ENCODE measurements at places on chromosomes 2 and 18.

- no peak for DNase-seq
Observed at GRCh38 chr18:55252901-55253300, 293.6 kb upstream of the CCDC68 start.

- no peak for DNase-seq
Observed at GRCh38 chr2:60335533-60336237, 217.8 kb downstream of the BCL11A start.

GRCh38 chr2:124476291-124476690 is 451.2 kb downstream of the CNTNAP5 start:
- DNase-seq = no peak

- DNase-seq = no peak
Observed at GRCh38 chr2:142915502-142915901, 38.0 kb downstream of the KYNU start.

GRCh38 chr2:223315813-223316212 is 263.8 kb downstream of the KCNE4 start:
- DNase-seq = no peak

DNA sequence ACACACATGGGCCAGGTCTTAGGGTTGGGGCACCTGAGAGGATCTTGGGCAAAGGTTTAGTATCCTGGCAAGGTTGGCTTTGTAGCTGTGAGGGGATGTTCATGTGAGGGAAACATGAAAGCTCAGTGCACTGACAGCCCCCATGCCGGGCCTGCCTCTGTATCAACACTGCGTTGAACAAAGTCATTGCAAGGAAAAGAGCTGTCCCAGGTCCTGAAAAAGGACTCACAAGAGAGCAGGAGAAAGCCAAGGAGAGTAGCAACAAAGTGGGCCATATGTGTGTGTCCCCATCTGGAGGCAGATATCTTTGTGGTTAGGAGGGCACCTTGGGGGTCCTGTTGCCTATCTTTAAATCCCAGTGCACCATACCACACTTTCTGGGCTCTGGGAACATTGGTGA is 237.8 kb upstream of the THSD7B start:
- DNase-seq = no peak

GRCh38 chr18:44246001-44246400 is 434.7 kb upstream of the SETBP1 start:
- no peak for DNase-seq

GRCh38 chr2:169034256-169034655 is 3.1 kb upstream of the ABCB11 start:
- no peak for DNase-seq

- DNase-seq = no peak
Observed at GRCh38 chr18:26911840-26912239, 46.3 kb upstream of the AQP4 start.

DNA sequence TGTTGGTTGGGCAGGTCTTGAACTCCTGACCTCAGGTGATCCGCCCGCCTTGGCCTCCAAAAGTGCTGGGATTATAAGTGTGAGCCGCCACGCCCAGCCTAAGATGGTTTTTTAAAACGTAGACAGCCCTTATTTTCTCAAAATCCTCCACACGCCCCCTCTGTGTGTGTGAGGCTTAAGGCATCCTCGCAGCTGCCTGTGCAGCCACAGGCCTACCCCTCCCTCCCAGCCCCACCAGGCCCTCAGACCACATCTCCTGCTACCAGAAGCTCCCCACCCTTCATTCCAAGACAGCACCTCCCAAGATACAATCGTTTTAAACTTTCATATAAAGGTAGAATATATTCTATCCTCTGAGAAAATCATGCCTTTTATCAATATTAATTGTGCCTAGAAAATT is 4.8 kb downstream of the ANO7 start:
- no peak for DNase-seq

DNA sequence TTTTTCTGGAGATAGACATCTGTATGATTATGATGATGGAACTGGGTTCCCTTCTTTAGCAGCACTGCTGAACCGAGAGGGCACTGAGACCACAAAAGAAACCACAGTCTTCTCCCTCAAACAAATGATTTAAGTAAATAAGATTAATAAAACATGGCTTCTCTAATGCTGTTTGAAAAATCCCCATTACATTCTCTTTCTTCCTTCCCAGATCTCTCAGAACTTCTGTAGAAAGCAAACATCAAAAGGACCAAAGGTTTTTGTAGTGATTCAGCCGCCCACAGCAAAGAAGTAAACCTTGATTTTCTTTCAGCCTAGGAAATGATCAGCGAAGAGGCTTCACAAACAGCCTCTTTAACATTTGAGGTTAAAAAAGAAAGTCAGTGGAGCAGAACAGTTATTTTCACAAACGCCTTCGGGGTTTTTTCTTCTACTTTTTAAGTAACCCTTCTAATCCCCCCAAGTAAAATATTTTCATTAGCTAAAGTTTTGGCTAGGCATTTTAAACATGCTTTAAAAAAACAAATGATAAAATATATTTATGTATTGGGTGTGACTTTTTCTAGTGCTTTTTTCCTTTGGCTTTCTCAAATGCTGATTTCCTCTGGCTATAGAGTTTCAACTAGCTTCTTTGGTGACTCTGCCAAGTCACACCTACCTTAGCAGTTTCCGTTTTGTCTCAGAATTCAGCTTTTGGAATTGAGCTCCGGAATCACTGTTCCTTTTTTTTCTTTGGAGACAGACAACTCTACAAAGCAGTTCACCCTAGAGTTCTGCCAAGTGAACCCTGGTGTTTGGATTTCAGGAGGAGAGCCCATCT is 89.6 kb downstream of the UPP2 start:
- DNase-seq = no peak

DNA sequence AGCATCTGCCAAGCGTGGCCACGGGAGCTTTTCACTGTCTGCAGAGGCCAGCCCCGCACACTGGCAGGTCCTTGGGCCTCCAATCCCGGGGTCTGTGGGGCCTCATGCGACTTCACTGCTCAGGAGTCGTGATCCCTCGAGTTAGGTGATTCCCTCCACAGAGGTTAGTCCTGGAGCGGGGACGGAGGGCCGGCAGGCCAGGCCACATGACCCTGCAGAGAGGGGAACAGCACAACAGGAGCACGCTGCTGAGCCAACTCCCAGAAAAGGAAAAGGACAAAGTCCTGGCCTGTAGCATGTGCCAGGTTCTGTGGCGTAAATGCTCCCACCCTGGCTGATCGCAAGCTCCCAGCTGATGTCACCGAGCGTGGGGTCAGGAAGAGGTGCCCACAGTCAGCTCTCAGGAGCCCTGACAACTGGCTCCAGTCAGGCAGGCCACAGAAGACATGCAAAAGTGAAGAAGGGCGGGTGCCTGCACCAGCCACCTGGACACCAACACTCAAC is 15.3 kb upstream of the PRLH start:
- DNase-seq = no peak

DNA sequence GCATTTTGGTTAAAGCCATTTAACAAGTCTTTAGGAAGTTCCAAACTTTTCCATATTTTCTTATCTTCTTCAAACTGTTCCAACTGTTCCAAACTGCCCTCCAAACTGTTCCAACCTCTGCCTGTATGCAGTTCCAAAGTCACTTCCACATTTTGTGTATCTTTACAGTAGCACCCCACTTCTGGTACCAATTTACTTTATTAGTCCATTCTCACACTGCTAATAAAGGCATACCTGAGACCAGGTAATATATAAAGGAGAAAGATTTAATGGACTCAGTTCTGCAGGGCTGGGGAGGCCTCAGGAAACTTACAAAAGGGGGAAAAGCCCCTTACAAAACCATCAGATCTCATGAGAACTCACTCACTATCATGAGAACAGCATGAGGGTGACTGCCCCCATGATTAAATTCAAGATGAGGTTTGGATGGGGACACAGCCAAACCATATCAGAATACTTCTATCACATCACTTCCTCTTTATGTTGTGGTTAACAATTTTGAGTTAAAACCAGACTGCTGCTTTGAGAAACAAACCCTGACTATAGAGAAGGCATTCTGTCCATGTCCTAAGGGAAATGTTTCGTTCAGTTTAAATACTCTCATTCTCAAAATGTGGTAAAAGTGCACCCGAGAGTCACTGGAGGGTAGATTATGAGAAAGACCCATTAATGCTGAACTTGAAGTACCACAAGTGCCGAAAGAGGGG is 11.0 kb downstream of the IL18R1 start:
- DNase-seq = no peak

DNA sequence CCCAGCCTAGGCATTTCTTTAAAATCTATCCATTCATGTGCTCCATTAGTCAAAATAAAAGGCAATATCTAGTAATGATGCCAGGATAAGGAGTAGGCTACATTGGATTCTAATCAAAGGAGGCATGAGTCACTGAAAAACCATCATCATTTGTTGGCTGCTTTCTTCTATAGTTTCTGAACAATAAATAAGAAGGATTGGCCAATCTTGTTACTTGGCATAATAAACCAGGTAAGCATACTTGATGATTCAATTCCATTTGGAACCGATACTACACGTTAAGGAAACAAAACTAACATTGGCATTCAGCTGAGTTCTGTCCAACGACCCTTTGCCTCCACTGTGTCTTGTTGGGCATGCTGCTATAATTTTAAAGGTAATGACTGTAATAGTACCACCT is 27.2 kb downstream of the ATP8B1 start:
- DNase-seq = no peak

DNA sequence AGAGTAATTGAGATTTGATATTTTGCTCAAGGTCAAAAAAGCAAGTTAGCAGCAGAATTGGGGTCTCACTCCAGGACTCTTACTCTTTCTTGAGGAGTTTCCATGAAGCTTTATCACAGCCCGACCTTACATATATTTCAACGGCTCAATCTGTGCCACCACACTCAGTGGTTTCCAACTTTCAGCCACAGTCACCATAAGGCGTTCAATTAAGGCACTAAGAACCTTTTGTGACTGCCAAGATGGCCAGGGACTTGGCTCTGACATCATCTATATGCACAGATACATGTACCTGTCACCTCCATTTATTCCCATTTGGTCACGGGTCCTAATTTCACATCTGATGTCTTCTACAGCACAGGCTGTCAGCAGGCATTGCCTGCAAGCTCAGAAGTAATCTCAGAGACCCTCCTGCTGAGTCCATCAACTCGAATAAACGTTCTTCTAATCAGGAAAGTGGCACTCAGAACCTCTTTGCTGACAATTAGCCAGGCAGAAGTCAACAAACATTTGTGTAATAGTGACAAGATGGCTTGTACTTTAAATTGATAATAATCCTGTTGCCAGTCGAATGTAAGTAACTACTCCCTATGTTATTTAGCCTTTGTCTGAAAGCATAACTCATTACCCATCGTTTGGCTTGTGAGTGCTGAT is 16.1 kb downstream of the DYTN start:
- DNase-seq = no peak

DNA sequence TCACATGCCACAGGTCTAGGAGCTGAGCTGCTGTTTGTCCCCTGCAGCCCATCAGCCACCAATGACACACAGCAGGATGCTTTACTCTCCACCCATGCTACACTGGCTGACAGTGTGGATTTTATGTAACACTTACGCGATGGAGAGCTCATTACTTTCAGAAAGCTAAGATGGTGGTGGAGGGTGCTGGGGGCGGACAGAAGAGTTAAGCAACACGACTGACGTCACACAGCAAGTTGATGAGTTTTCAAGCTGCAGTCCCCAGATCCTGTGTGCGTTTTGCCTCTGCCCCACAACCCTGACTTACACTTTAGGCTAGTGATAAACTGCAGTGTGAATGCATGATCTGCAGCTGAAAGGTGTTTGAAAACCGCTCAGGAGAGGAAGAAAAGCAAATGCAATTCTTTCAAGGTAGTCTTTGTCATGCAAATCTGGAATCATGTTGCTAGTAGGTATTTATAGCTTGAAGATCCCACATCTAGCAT is 42.4 kb downstream of the MRPS5 start:
- no peak for DNase-seq

DNA sequence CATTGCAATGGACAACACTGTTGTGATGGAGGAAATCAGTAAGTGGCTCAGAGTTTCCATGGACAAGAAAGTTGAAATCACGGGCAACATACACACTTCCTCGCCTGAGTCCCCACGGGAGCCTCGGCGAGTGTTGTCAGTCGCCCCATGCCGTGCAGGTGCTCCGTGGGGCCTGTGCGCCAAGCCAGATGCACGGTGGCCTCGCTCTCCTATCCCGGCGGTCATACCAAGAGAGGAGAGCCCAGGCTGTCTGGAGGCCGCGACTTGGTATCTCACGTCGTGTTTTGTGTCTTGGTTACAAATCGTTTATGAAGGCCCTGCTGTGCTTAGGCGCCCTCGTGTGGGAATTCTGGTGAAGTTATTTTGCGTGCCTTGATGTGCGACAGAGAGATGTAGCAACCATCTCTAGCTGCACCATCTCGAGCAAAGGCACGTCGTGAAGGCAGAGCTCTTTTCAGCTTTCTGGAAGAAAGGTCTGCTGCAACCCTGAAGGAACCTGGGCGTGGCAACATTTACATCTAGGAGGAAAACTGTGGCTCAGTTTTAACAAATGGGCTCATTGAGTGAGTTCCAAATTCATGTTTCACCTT is 21.8 kb downstream of the ATG4B start:
- DNase-seq = peak; percentile 72

GRCh38 chr2:5959836-5960820 is 267.9 kb downstream of the SOX11 start:
- DNase-seq = no peak

- DNase-seq = no peak
Observed at GRCh38 chr18:79470547-79470946, 74.8 kb downstream of the NFATC1 start.

GRCh38 chr2:119350311-119350998 is 16.2 kb downstream of the C2orf76 start:
- DNase-seq = peak; percentile 22

DNA sequence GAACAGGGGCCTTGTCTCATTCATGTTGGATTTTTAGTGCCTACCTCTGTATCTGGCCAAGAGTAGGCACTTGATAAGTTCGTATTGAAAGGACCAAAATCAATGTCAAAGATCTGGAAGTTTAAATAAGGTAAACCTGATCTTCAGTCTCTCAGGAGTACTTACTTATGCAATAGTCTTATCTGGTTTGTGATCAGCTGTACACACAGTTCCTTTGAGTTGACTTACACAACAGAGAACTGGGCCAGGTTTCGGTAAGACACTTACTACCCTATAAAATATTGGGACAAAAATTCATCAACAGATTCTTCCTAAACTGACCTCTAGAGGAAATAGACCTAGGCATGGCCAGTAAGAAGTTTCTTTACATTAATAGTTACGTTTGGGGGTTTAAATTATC is 113.6 kb upstream of the NXPH2 start:
- no peak for DNase-seq

- peak; percentile 86 for DNase-seq
Observed at GRCh38 chr2:85418132-85419008, at the start of gene SH2D6. TSS of gene SH2D6 (plus strand) at chr2:85418714. CDS start at chr2:85429466, 10,752 bp downstream.

GRCh38 chr2:181046833-181047232 is 66.4 kb downstream of the UBE2E3 start:
- DNase-seq = no peak

DNA sequence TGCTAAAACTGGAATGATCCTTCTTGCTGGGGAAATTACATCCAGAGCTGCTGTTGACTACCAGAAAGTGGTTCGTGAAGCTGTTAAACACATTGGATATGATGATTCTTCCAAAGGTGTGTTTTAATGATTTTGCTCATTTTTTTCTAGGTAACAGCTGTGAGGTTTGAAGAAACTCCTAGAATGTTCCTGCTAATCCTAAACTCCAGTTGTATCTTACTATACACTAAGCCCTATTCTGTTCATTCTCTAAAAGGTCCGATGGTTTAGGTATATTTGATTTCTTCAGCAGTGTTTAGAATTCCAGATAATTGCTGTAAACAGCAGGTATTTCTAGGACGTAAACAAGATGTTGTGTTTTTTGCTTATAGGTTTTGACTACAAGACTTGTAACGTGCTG is 2.3 kb downstream of the MAT2A start:
- DNase-seq = no peak
